ENCODE measurements at places on chromosomes 4 and X.

GRCh38 chr4:108570993-108571569 lies 49.3 kb upstream of the RPL34 start:
- no peak for DNase-seq

DNA sequence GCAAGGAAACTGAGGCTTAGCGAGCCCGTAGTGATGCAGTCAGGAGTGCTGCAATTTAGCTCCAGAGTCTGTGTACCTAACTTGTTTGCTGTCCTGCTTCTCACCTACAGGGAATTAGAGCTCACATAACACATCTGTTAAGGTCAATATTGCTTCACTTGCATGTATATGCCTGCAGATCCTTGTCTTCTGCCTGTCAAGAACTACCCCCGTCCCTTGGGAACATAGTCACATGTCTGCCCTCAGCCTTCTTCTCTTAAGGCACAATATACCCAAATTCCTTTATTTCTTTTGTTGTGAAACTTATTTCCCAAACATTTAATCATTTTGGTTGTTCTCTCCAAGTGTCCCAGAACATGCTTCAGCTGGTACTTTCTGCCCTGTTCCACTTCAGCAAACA lies 103.3 kb upstream of the LEF1 start:
- no peak for DNase-seq

DNA sequence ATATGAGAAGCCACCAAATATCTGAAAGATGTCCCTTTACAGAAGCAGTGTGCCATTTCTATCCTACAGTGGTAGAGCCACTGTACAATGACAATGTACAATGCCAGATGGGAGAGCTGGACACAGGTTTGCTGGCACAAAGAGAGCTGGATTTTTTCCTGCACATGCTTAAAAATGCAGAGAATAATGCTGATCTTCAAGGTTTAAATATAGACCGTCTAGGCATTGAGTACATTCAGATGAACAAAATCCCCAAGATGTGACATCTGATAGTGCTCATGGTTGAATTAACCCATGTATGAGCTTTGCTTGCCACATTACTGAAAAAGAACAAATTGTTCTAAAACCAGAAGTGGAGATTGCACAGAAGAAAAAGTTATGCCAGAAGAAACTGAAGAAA lies 11.7 kb downstream of the ADGRL3 start:
- DNase-seq = no peak

DNA sequence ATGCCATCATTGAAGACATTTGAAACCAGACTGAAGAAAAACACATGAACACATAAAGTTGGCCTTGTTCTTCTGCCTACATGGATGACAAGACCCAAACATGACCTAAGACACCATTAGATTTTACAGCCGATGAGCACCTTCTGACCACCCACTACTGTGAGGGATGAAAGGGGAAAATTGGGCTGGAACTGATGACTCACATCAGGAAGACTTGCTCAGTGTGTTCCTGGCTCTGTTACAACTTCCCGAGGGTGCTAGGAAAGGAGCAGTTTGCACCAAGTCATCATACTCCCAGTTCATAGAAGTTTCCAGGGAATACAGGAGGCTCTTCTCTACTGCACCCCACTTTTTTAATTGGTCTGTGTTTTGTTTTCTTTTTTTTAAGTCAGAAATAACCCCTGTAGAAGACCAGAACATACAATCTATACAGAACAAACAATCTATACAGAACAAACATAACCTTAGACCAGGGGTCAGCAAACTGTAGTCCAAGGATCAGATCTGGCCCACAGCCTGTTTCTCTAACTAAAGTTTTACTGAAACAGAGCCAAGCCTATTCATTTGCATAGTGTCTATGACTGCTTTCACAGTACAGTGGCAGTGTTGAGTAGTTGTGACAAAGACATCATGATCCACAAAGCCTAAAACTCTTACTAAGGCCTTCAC lies 25.3 kb downstream of the BTC start:
- no peak for DNase-seq

DNA sequence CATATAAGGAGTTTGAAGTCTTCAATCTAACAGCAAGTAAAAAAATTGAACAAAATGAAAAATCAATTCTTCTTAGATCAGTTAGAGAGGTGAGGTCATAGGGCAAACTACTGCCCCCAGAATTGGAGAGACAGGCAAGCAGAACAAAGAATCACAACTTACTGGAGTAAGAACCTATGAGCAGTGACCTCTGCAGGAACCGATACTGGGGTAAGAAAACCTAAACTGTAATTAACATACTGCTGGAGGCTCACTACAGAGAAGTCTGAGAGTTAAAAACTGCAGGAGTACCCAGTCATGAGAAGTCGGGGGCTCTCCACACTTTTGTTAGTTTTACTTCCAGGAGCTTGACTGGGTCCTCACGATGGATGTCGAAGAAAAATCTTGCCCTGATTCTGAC lies 16.0 kb downstream of the CLDN22 start:
- DNase-seq = no peak

GRCh38 chrX:46561824-46562657 lies 11.5 kb upstream of the CHST7 start:
- DNase-seq = no peak

GRCh38 chr4:4985844-4986243 lies 33.4 kb downstream of the CYTL1 start:
- DNase-seq = no peak

DNA sequence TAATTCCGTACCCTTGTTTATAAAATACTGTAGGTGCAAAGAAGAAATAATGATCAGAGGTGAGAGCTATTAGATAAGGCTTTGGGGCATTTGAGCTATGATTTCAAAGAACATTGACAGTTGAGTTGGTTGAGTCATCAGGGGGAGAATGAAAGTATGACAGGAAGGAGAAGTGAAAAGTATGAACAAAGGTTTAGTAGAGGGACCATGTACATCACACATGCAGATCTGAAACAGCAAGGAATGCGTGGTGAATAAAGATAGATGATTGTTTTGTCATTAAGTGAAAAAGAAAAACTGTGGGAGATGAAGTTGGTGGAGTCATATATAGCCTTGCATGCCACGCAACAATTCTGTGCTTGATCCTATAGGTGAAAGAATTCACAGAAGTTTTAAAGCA lies 163.1 kb downstream of the ARAP2 start:
- no peak for DNase-seq

DNA sequence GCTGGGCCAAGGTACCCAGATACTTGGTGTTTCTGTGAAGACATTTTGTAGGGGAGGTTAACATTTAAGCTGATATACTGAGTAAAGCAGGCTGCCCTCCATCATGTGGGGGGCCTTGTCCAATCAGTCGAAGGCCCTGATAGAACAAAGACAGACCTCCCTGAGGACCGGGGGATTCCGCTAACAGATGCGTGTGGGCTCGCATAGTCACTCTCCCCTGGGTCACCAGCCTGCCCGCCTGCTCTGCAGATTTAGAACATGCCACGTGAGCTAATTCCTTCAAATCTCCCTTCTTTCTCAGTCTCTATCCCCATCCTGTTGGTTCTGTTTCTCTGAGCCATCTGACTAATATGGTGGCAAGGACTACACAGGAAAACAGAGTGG lies 60.7 kb downstream of the WFS1 start:
- no peak for DNase-seq

GRCh38 chrX:126701380-126701779 lies 118.1 kb upstream of the PRR32 start:
- DNase-seq = no peak

GRCh38 chrX:119147486-119147885 lies 19.9 kb upstream of the KIAA1210 start:
- no peak for DNase-seq

- DNase-seq = no peak
Observed at GRCh38 chr4:164261831-164262230, 492.1 kb upstream of the SMIM31 start.

DNA sequence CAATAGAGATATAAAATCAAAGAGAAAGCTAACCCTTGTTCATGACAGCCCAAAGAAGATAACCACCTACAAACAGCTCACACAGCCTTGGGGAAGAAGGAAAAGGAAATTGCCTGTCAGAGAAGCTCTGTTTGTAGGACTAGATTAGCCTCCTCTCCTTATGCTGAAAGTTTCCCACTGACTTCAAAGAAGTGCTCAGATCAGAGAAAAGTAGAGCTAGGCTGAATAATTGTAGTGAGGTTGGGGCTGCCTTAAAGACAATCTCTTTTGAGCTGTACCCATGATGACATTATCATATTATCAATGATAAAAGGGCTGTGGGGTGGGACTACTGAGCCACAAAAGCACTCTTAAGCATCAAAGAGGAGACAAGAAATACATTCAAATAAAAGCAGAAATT lies 223.0 kb upstream of the GALNT7 start:
- no peak for DNase-seq

GRCh38 chr4:14652522-14652921 lies 349.8 kb upstream of the CPEB2 start:
- no peak for DNase-seq

DNA sequence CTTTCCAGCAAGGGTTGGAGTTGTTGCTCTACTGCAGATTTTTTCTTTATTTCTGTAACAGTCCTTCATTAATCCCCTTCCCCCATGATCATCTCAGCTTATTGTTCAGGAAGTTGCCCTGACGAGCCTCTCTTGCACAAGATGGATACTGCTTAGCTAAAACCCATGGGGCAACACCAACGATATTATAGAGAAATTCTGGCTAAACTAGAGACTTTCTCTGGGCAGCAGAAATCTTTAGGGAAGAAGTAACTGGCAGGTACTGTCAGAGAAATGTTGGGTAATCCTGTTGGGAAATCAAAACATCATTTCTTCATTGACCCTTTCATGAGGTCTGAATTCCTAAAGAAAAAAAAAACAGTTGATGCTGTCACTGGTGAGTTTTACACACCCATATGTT lies 921.3 kb downstream of the NLGN4X start:
- DNase-seq = no peak

GRCh38 chr4:76931087-76931486 lies 18.5 kb upstream of the SEPTIN11 start:
- no peak for DNase-seq

GRCh38 chrX:153397256-153397960 lies 3.7 kb downstream of the PNMA6E start:
- no peak for DNase-seq

DNA sequence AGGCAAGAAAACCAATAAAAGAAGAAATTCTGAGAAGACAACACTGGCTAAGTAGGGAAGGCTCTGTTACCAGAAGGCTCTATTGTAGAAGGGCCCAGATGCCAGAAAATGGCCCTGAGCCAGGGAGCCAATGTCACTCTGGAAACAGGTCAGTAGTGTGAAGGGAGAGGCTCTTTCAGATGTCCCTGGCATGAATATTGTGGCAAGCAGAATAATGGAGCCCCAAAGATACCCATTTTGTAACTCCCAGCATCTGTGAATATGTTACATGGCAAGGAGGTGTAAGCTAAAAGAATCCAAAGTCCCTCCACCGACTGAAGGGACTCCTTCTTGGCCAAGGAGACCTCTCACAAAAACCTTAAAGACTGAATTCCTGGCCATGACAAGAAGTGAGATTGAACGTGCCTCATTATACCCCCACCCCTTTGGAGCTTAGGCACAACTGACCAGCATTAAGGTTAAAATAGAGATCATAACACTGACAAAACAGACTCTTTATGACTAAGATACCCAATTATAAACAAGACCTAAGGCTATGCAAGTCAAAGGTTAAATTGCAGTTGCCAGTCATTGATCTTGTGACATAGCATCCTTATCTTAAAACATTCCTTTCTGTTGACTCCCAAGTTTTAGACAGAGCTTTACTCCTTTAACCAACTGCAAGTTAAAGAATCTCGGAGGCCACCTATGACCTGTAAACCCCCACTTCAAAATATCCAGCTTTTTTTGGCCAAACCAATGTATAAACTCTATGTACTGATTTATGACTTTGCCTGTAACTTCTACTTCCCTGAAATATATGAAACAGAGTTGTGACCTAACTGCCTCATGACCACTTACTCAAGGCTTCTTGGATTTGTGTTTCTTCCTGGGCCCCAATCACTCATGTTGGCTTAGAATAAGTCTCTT lies 42.2 kb upstream of the SMIM10 start:
- no peak for DNase-seq

DNA sequence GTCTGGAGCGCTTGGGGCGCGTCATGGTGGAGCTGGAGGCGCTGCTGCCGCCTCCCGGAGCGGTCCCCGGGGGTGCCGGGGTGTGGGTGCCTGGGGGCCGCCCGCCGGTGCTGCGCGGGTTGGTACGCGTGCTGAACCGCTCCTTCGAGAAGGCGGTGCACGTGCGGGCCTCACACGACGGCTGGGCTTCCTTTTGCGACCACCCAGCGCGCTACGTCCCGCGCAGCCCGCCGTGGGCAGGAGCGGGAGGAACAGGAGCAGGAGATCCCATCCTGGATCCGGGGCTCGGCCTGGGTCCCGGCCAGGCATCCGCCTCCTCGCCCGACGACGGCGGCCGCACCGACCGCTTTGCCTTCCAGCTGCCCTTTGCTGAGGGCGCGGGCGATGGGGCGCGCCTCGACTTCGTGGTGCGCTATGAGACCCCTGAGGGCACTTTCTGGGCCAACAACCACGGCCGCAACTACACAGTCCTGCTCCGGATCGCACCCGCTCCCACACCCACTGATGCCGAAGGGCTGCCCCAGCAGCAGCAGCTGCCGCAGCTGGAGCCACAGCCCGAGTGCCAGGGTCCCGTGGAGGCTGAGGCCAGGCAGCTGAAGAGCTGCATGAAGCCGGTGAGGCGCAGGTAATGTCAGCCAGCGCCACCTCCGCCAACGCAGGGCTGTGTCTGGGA lies 792 bp downstream of the PPP1R3F start:
- DNase-seq = no peak

DNA sequence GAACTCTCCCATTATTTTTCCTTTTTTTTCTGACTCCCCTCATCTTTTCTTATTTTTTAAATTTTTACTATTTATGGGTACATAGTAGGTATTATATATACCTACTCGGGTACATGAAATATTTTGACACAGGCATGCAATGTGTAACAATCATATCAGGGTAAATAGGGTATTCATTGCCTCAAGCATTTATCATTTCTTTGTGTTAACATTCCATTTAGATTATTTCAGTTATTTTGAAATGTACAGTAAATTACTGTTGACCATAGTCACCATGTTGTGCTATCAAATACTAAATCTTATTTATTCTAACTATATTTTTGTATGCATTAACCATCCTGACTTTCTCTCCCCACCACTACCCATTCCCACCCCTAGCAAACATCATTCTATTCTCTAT lies 33.8 kb upstream of the SLIT2 start:
- DNase-seq = no peak

GRCh38 chr4:32022071-32022470 lies 1301.9 kb downstream of the PCDH7 start:
- no peak for DNase-seq

GRCh38 chr4:80257851-80258250 lies 8.6 kb upstream of the FGF5 start:
- DNase-seq = no peak
